Cardiac fibroblast (primary cell): ENCODE measurements at places on chromosomes 4 and X.

- no peak for DNase-seq
Measured at GRCh38 chrX:24485323-24485722, 20.2 kb downstream of the PDK3 start.

DNA sequence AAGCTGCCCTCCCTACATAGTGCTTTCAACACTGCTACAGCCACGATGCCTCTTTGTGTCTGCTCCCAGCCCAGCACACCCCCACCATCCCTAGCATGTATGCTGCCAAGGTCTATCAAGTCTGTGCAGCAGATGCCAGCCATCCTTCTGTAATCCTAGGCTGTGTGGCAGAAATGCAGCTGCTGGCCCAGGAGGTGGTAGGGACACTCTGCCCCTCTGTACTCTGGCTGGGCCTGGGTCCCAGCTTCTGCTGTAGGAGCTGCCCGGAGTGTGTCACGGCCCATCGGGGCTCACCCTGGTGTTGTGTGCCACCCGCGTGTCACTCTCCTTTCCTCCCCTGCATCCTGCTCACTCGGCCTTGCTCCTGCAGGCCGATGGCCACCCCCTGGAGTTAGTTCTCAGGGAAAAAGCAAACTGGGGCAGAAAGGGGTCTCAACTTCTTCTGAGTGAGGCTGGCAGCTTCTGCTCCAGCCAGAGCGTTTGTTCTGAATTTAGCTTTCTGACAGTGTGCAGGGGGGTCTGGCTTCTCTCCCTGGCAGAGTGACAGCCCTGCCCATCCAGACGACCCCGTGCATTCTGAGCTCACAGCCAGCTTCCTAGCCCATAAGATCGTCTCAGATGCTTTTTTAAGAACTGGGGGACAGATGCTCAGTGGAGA lies 22.7 kb downstream of the PSAPL1 start:
- no peak for DNase-seq

DNA sequence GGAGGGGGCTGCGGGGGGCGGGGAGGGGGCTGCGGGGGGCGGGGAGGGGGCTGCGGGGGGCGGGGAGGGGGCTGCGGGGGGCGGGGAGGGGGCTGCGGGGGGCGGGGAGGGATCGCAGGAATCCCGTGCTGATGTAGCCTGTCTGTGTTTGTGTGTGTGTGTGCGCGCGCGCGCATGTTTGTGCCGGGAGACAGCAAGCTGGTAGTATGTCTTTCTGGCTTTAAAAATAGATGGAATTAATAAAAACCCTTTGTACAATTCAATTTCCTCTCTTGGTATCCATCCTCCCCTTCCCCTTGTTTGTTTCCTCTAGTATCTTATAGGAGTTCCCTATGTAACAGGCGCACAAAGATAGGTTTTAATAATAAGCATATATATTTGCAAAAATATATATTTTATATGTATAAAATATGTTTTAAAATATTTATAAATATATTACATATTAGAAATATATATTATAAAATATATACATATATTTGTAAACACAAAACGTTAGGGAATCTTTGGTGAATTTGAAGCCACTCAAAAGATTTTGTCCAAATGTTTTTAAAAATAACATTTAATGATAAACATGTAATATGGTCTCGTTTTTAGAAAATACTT lies 782 bp downstream of the ARHGAP24 start:
- DNase-seq, result peak; percentile 36

DNA sequence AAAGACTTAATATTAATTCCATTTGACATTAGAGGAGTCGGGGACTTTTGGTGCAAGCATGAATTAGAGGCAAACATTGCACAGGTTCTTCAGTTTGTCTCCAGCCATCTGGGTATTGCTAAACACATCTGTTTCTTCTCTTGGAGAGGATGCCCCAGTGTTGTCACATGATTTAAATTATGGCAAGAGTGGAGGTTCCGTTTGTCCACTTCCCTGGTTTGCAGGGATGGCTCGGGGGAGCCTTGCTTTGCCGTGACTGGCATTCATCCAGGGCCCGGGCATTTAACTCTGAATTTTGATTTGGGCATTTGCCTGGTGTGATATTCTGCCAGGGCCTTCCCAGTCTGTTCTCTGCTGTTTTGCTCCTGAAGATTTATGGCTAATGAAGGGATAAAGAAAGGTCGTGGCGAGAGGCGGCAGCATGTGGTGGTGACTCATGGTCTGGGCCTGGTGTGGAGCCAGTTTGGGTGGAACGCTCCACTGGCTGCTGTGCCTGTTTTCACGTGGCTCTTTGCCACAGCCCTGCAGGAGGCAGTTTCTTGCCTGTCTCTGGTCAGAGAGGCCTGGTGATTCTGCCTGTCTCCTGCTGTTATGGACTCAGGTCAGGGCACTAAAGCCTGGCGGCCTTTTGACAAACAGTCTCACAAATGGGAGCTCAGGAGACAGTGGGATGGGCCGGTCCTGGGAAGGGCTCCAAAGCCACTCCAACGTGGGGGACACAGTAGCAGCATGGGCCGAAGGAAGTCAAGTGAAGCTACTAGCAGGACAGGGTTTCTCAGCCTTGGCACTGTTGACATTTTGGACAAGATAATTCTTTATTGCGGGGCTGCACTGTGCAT lies 99.4 kb upstream of the PGRMC2 start:
- DNase-seq, result peak; percentile 93

DNA sequence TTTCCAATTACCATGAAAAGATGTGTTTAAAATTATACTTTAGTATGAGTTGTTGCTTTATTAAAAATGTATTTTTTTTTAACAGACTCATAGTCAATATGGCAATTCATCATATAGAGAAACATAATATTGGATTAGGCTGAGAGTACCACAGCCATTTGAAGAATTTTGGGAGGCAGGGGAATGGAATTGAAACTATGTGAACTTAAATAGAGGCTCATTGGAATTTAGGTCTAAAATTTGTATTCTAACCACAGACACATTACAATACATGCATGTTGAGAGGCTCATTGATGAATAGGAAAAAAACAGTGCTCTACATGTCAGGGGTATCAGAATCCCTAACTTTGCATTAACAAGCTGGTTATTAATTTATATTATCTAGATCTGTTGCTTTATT lies 269.6 kb downstream of the DKK2 start:
- no peak for DNase-seq

DNA sequence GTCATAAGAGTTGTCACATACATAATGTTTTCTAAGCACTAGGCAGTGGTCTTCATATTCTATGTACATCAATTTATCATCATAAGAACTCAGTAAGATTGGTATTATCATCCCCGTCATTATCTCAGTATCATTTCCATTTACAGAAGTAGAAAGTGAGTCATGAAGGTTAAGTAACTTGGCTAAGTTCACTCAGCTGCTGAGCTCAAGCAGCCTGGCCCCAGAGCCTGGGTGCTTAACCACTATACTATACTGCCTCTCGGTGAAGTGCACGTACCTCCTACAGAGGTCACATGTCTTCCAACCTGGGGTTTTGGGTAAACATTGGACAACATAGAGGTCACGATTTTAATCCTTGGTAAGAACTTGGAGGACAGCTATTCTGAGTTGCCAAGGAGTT lies 161.5 kb upstream of the GATB start:
- no peak for DNase-seq

DNA sequence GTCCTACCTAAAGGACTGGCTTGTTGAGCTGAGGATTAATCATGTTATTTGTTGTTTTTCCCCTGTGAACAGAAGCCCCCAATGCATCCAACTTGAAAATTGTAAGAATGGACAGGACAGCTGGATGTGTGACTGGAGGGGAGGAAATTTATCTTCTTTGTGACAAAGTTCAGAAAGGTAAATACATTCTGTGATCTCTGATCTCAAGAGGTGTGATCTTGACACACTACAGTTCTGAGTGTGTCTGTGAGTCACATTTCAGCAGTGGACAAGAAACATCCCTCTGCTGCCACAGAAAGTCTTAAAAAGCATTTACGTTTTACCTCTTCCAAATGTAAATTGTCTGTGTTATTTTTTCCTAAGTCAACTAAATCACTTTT lies 79.3 kb downstream of the NFKB1 start:
- DNase-seq, result no peak
